ENCODE measurements at places on chromosomes 7 and 10.

- DNase-seq, result no peak
Observed at GRCh38 chr7:11290863-11291262, 317.2 kb downstream of the PHF14 start.

GRCh38 chr10:96850113-96850512, 18.0 kb downstream of the LCOR start:
- DNase-seq, result no peak

DNA sequence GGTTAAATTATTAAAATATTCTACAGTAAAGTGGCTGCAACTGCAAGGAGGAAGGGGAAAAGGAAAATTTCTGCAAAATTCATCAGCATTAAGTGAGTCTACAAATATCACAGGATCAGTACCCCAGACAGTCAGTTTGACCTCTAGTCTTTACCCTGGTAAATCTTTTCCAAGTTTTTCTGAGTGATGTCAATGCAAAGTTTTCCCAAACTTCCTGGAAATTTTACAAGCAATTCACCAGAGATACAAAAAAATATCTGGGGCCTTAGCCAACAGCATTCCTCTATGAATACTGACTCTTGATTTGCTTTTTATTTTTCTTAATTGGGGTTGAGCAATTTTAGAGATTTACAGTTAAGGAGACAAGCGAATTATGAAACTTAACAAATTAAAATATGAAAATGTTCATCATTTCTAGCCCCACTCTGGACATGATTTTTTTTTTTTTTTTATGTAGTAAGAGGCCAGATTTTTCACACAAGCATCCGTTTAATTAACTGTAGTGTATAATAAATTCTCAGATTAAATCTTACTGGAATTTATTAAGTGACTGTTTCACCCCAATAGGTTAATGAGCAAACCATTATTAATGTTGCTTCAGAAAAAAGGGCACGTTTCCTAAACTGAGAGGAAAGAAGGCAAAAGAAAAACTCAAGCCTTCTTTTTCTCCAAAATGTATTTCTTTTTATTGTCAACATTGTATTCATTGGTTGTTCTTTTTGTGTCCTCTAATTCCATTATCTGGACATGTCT, 539.5 kb upstream of the FZD8 start:
- DNase-seq, result no peak

GRCh38 chr10:22230158-22230833, 12.5 kb upstream of the EBLN1 start:
- no peak for DNase-seq

DNA sequence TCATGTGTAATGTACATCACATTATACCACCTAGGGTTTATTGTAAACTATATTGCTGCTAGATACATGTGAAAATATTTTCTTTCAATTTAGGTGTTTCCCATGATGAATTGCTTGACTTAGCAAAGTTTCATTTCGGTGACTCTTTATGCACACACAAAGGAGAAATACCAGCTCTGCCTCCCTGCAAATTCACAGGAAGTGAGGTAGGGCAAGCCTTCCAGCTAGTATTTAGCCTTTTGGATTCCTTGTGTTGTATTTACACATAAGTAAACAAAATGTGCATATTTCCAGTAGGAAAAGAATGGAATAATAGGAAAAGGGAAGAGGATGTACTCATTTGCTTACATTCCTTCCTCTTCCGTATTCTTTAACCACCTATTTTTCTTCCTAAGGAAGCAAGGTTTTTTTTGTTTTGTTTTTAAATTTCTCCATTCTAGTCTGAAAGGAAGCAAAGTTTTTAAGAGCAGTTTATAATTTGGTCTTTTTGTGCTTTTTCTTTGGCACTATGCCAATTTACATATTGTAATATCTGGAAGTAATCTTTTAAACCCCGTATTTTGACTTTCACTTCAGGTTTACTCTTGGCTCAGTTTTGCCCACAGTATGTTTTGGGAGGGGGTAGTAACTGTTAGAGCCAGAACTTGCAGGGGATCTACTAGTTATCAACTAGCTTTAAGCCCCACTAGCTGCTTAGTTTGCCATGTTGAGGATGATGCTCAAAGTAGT, 10.4 kb downstream of the PMPCB start:
- DNase-seq, result no peak

GRCh38 chr7:149662591-149663095, 110.7 kb downstream of the ZNF467 start:
- DNase-seq, result peak; percentile 68

DNA sequence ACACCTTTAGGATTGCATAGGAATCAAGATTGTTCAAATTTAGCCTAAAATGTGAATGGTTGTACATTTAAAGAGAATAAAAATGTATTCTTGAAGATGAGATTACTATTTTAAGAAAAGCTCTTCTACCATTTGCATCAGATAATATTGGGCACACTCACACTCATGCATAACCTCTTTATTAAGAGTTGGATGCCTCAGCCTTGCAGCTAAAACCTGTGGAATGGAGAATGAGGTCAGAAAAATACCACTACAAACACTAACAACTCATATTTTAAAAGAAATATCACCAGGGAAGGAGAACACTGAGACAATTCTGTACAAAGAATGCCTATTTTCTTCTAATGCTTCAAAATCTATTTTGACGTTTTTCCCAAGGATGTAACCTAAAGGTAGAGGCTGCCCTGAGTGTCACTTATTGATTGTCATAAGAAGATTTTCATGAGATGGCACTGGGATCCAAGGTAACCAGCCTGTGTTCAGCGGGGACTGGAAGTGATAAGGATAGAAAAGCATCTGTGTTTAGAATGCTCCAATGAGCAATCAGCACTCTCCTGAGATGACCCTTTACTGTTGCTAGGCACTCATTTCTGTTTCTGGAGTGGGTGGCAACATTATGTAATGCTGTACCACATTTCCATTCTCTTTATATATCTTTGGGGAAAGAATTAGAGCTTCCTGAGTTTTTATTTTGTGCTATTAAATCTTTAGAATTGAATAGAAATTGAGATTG, 26.6 kb downstream of the REEP3 start:
- DNase-seq, result peak; percentile 54

DNA sequence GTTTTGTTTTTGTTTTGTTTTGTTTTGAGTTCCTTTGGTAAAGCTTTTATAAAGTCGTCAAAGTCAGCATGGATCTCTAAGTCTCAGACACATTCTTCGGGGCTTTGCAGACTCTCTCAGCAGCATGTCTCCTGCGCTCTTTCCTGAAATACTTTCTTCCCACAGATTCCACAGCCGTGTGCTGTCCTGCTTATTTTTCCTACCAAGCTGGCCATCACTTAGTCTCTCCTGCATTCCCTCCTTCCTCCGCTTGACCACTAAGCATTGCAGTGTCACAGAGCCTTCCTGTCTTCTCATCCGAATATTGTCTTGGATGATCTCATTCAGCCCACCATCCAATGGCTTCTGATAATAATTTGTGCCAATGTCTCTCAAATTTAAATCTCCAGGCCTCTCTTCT, 434.3 kb upstream of the C7orf33 start:
- DNase-seq, result no peak

DNA sequence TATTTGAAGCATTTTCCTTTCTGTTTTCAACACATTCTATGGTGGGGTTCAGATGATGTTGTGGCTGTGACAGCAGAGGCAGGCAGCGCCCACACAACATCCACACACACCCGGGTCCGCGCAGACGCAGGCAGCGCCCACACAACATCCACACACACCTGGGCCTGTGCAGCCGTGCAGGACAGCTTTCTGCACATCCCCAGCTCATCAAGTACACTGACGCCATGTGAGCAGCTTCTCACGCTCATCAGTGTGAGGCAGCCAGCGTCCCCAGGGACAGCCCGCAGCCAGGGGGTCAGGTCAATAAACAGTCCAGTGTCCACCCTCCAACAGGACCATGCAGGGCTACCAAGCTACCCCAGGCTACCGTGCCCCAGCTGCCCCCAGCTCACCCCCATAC, 272.8 kb upstream of the TCERG1L start:
- no peak for DNase-seq

GRCh38 chr7:3862774-3863173, 561.7 kb downstream of the SDK1 start:
- no peak for DNase-seq

DNA sequence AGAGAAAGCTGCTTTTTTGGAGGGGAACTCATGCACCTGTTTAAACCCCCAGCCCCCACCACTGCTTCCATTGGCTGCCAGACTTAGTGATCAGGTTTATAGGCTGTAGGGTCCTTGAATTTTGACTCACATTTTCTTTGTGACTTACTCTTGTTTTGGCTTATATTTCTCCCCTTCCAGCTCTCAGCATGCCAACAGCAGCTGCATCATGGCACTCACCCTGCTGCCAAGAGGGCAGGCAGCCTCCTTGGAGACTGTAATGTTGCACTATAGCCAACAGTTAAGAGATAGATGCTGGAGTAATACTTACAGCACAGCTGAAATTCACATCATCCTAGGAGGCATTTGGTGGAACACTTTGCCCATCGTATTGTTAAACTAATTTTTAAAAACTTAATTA, 98.0 kb upstream of the GLCCI1 start:
- DNase-seq, result no peak

- DNase-seq, result peak; percentile 82
Observed at GRCh38 chr7:132102942-132103341, 473.3 kb downstream of the PLXNA4 start.

GRCh38 chr7:151440799-151441445, 981 bp upstream of the CRYGN start:
- DNase-seq, result no peak

- no peak for DNase-seq
Observed at GRCh38 chr7:51021906-51022570, 239.3 kb upstream of the GRB10 start.

DNA sequence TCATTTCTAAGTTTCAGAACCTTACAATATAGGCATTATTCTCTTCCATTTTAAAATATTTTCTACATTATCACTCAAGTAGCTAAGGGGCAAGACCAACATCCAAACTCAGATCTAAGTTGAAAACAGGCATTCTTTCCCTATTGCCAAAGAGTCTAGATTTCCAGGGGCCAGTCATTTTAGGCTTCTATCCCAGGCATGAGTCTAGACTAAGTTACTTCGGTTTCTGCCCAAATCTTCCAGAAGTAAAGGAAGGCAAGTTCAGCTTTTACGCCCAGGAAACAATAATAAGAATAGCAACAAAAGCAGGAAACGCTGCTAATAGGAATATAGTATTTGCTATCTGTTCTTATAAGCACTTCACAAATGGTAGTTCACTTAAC, 189.9 kb downstream of the DGKI start:
- no peak for DNase-seq

DNA sequence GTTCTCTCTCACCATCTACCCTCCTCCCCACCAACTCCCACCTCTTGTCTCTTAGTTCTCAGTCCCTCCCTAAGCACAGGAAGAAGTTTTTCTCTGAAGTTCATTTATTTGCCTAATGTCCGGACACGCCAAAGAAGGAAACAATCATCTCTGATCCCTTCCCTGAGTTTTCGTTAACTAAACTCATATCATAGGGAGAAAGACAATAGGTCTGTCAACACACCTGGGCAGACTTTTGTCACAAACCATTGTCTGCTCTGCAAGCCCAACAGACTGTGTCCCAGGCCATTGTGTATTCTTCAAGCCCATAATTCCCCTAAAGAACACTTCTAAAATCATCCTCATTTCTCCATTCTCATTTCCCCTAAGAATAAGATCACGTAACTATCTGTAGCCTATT, 691.0 kb upstream of the MBL2 start:
- no peak for DNase-seq

GRCh38 chr7:67858931-67859330, 862.3 kb downstream of the TYW1 start:
- no peak for DNase-seq

- DNase-seq, result no peak
Observed at GRCh38 chr7:1857487-1858421, 187.7 kb downstream of the ELFN1 start.

DNA sequence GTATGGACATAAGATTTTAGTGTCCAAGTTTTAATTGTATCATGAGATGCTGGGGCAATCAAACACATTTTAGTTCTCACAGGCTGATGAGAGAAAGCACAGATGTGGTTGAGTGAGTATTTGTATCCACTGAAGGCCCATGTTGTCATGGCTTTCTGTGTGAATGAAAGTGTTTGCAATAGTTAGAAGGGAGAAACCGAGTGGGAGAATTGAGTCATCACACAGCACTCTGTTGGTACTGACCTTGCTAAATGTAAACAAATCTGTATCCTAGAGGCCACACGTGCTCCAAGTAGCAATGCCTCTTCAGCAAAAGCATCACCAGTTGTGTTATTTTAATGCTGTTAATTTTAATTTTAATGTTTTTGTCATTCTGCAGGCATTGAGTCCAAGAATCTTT, 121.2 kb downstream of the EMX2 start:
- no peak for DNase-seq

- no peak for DNase-seq
Observed at GRCh38 chr10:131961047-131961776, 20.5 kb downstream of the BNIP3 start.

GRCh38 chr10:99917963-99918825, 91.6 kb downstream of the DNMBP start:
- DNase-seq, result no peak

GRCh38 chr7:98232263-98232585, 19.8 kb downstream of the TECPR1 start:
- no peak for DNase-seq

DNA sequence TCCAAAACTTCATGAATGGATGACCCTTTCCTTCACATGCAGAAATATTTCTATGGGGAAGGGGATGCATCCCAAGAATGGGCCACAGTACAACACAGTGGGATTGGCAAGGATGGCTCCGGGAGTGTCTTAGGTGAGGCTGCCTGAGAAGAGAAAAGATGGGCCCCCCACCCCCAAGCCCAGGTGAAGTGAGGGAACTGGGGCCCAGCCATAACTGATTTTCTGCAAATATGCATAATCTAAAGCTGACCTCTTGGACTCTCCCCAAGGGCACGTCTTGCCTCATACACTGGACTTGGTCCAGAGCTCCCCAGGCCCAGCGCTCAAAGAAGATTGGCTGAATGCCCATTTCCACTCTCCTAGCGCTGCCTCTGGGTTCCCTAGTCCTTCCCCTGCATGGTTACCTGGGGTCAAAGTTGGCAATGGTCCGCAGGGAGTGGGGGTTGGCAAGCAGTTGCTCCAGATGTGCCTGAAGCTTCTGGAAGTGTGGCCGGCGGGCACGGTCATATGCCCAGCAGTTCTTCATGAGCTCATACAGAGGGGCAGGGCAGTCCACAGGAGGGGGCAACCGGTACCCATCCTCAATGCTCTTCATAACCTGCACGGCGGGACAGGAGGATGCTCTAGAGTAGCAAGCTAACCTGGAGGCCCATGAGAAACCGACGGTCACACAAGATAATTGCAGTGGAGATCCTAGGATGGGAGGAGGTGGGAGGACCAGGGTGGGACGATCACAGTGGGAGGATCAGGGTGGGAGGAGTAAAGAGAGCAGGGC, 12.3 kb downstream of the ZYX start:
- no peak for DNase-seq

GRCh38 chr7:116772423-116772863, 89.9 kb upstream of the CAPZA2 start:
- no peak for DNase-seq

- DNase-seq, result no peak
Observed at GRCh38 chr7:43905209-43905946, 1.0 kb downstream of the URGCP start.
